ENCODE measurements at places on chromosomes 12 and 14. TPM values are rescaled to one million over a fixed set of nuclear protein-coding genes. Genes with fewer than 3 reads are reported as not detected.
A peak's percentile ranks its signal among the peaks of the same experiment; 100 is the strongest.

DNA sequence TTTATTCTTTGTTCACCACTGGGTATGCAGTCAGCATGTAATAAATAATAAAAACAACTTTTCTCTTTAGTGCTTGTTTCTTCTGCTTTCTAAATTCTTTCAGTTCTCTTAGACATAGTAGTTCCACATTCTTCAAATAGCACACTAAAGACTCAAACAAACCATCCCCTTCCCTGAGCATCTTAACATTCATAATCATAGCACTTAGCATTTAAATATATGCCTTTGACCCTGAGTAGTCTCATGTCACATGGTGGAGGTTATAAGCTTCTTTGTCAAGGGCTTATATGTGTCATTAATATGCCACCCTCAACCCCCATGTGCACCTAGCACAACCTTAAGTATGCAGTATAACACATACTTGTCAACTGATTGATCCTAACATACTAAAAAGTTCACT lies 212.7 kb downstream of the PHLDA1 start:
- no peak for DNase-seq

GRCh38 chr12:54349679-54350078 lies 14.6 kb downstream of the GPR84 start:
- no peak for DNase-seq

- no peak for DNase-seq
These were observed 180.6 kb upstream of the MYL2 start for GRCh38 chr12:111101003-111101402.

DNA sequence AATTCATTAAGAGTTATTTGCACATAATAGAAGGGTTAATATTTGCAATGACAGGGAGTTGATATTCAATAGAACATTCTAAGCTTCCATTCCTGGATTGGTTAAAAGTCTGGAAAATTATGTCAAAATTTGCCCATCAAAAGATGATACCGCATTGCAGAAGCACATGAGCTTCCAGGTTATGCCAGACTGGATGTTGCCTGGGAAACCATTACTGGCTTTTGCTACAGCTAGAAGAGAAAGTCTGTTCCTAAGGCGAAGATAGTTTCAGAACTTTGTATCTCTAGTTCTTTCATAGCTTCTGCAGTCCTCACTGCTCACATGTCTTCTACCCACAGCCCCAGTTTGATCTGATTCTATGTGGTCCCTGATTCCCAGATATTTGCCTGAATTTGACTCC lies 122.4 kb upstream of the AMIGO2 start:
- DNase-seq, result no peak

DNA sequence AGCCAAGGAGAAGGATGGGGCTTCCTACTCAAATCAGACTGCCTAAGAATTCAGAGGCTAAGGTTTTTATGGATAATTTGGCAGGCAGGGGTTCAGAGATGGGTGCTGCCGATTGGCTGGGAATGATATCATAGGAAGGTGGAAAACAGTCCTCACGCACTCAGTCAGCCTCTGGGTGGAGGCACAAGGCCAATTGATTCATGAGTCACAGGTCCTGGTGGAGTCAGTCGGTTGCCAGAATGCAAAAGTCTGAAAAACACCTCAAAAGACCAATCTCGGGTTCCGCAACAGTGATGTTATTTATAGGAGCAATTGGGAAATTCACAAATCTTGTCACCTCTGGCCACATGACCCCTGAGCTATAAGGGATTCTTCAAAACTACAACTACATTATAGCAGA lies 105.5 kb downstream of the GXYLT1 start:
- DNase-seq, result no peak

DNA sequence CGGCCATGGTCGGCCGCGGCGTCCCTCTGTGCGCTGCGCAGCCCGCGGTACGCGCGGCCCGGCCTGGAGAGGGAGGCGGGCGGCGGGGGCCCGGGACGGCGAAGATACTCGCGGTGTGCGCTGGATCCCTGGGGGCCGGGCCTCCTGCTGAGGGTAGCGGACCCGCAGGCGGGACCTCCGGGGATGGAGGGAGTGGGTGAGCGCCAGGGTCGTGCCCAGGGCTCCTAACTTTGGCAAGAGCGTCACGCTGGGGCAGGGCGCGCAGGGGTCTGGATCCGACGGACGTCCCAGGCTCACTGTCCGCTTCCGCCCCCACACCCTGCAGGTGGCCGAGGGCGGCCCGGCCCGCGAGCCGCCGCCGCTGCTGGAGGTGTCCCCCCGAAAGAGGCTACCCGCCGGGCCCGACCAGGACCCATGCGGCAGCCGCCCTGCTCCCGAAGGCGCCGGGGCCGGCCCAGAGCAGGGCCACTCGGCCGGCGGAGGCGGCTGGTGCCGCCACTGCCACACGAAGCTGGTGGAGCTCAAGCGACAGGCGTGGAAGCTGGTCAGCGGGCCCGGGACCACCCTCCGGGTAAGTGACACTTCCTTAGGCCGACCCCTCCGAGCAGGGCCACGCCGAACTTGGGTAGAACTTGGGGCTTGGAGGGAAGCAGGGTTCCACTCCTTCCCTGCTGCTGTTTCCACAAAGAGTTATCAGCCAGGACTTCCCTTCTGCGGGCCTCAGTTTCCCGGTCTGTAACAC lies 502 bp downstream of the KIF26A start:
- DNase-seq, result no peak

DNA sequence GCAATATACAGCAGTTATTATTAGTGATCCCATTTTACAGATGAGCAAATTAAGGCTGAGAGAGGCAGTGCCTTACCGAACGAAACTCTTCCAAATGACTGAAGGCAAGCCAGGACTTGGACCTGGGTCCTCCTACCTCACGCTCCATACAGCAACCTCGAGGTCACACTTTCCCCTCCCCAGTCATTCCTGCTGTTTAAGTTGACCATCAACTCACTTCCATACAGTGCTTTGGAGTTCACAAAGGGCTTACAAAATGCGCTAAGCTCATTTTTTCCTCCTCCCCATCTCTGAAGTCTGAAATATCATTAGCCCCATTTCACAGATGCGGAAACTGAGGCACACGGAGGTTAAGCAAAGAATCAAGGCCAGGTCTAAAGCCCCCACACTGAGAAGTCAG lies 4.3 kb downstream of the HNF1A start:
- no peak for DNase-seq

DNA sequence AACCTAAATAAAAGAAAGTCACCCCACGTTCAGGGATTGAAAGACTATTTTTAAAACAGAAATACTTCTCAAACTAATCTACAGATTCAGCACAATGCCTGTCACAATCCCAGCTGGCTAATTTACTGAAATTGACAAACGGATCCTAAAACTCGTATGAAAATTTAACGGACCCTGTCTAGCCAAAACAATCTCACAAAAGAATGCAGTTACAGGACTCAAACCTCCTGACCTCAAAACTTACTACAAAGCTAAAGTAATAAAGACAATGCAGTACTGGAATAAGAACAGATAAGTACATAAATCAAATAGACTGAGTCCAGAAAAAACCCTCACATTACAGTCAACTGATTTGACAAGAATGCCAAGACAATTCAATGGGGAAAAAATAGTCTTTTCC lies 48.8 kb downstream of the IPO8 start:
- DNase-seq, result no peak

- DNase-seq, result no peak
These were observed 154.1 kb upstream of the ATP2B1 start for GRCh38 chr12:89862511-89863445.

DNA sequence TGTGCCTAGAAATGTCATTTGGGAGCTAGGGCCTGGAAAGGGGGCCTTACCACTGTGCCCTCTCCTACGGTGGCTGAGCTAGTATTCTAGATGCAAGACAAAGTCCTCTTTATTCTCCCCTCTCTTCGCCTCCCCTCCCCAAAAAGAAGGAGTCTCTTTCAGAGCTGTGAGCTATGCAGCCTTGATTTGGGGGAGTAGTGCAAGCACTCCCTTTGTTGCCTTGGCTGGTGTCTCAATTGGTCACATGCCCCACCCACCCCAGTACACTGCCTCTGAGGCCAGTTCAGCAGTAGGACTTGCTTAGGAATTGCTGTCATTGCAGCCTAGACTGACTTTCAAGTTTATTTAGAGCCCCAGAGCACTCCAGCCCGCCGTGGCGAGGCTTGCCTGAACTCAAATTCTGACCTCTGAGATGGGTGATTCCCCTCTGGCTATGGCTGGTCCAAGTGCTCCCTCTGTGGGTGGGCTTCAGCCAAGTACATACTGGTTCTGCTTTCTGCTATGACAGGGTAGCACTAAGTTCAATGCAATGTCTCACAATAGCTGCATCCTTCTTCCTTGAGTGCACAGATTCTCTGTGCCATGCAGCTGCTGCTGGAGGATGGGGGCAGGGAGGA lies 37.0 kb upstream of the FBXO33 start:
- peak; percentile 74 for DNase-seq

DNA sequence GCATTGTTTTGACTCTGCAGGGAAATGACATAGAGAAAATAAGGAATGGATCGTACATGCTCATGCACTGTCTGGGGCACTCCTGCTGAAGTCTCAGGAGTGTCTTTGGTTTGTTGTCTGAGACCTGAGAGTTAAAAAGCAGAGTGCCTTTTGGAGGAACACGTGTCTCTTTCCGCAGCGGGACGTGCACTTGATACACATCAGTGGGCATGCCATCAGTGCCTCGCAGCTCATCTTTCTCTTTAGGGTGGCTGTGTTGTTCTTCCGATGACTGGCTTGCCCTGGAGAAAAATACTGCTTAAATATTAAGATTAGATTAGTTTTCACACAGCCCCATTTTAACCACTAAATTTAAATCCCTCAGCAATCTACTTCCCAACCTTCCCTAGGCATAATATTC lies 835.9 kb downstream of the DIO2 start:
- DNase-seq, result no peak

GRCh38 chr12:77540097-77540496 lies 290.6 kb upstream of the NAV3 start:
- DNase-seq, result no peak

GRCh38 chr12:109900752-109901580 lies 892 bp downstream of the TCHP start:
- no peak for DNase-seq

DNA sequence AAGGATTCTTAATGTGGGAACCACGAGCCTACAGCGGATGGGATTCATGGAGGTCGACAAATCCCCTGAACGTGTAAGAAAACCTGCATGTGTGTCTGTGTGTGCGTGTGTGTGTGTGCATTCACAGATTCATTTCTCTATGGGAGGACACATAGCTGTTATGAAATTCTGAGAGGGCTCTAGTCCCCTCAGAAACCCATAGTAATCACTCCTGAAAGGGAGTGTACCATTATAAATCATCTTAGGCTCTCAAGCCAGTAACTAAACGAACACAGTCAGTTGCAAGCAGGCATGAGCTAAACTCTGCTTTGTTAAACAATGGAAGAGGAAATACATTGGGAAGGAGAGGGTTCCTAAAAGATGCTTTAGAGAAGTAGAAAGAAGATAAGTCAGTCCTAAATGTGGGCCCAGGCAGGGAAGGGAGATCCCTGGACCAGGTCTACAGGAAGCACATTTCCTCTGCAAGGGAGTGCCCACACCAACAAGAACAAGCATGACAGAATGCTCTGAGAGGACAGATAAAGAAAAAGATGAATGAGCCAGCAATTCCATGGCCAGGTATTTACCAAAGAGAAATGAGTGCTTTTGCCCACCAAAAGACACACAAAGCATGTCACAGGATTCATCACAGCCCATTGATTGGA lies 91.3 kb downstream of the ITPR2 start:
- DNase-seq, result no peak

- DNase-seq, result no peak
These were observed 1525.3 kb upstream of the TMEM132C start for GRCh38 chr12:126741536-126742240.

DNA sequence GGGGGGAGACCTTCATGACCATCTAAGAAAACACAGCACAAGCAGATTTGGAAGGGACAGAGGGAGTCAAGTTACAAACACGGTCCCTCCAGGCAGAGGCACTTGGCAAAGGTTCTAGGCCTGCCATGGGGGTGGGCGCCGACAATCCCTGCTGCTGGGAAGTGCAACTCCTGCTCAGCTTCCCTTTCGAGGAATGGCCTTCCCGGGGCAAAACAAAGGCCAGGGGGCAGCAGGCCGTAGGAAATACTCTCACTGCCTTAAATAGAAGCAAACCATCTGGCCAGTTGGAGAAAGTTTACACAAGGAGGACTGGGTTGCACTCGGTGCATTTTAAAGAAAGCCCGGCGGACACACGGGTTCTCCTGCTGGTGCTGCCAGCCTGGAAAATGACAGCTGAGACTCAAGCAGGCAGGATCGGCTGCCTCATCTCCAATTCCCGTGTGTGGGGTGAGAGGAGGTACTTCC lies 65.8 kb downstream of the ITPK1 start:
- DNase-seq, result no peak

DNA sequence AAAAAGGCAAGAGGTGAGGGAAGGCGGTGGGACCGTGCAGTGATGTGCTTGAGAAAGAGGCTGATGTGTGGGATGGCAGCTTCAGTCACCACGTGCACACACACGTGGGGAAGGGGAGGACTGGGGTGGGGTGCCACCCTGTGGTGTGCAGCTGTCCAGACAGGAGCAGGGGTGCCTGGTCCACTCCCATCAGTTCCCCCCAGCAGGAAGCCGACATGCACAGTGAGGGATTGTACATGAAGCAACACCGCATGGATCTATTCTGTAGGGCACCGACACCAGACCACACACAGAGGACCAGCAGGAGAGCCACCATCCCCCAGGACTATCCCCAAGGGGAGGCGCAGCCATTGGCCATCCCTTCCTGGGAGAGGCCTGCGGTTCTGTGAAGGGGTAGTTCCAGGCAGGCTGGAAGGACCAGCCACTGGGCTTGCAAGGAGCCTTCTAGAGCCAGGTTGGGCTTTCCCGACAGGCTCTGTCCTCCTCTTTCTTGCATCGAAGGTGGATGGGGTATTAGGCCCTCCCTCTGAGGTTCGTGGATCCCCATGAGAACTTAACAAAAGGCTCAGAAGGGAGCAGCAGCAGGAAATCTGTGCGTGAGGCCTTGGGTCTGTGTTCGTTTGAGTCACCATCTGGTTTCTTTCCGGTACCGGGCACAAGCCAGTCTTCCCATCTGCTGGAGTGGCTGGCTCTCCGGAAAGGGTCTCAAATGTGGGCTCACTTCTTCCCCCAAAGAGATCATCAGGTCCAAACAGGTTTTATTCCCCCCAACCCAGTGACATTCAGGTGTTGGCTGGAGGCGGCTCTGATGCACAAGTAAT lies 59.8 kb downstream of the PLEKHG3 start:
- DNase-seq, result no peak

Gene DTX1
- polyA plus RNA-seq, result not detected

Gene KIF26A
- polyA plus RNA-seq, result not detected

Gene TTC7B
- 4.5 TPM for polyA plus RNA-seq

Gene KRT4
- not detected for polyA plus RNA-seq

Gene CDH24
- 1.2 TPM for polyA plus RNA-seq

Gene TRIM9
- polyA plus RNA-seq, result 0.34 TPM

Gene INHBE
- 55.8 TPM for polyA plus RNA-seq

Gene ITGA7
- 0.65 TPM for polyA plus RNA-seq

Gene SELPLG
- 0.07 TPM for polyA plus RNA-seq

Gene ADSS1
- polyA plus RNA-seq, result 36.7 TPM

Gene UNG
- polyA plus RNA-seq, result 23.3 TPM

Gene PRB2
- polyA plus RNA-seq, result not detected

Gene PSMA6
- polyA plus RNA-seq, result 525 TPM

Gene AMHR2
- 0.50 TPM for polyA plus RNA-seq

Gene PROX2
- not detected for polyA plus RNA-seq

Gene TAS2R9
- not detected for polyA plus RNA-seq

Gene NPFF
- polyA plus RNA-seq, result not detected

Gene MYF5
- not detected for polyA plus RNA-seq

Gene RFX4
- polyA plus RNA-seq, result not detected

All from HepG2 (cell line).